ENCODE measurements at places on chromosomes 11 and 22. TPM values are rescaled to one million over a fixed set of nuclear protein-coding genes. Genes with fewer than 3 reads are reported as not detected.

Gene TEX54
- total RNA-seq = not detected

Gene HBG1
- not detected for total RNA-seq

Gene SLN
- 2.8 TPM for total RNA-seq

Gene CD3G
- not detected for total RNA-seq

Gene TENM4
- 0.19 TPM for total RNA-seq

Gene SNX32
- 0.04 TPM for total RNA-seq

Data from A549 treated with dexamethasone at 1 μM for 4 hours (cell line).